COLO829 (cell line): ENCODE measurements at places on chromosomes 2 and 18.
A peak's percentile ranks its signal among the peaks of the same experiment; 100 is the strongest.

- DNase-seq = no peak
These were observed 220.6 kb downstream of the SETBP1 start for GRCh38 chr18:44901283-44901682.

DNA sequence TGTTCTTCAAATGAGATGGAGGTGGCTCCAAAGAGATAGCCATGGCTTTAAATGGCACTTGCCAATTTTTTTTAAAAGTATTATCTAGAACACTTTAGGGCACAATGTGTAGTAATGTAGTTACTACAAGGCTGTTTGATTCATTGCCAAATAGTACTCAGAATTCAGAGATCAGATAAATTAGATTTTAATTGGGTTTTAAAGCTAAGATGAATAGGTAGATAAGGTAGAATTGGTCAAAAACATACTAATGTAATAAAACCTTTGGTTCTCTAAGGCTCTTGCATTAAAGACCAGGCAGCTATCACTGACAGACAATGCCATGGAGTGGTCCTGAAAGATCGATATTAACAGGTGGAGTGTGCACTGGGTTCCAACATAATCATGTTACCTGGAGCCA, 365.9 kb downstream of the LRRTM1 start:
- DNase-seq = no peak

DNA sequence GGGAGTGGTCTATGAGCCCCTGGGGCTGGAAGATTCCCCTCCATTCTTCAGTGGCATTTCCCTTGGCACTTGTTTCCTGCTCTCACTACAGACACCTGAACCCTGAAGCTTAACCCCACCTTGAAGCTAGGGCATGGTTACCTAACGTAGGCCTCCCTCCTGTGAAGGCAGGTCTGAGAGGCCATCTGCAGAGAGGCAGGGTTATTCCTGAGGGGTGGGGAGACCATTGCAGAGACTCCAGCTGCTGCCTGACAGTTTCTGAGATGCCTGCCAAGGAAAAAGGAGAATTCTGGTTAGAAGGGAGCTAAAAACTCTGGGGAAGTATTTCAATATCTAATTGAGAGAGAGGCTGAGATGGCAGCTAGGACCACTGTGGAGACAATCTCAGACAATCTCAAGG, 119.3 kb upstream of the NDUFV2 start:
- no peak for DNase-seq

GRCh38 chr2:213627054-213627710, 342.9 kb downstream of the SPAG16 start:
- DNase-seq = no peak

- no peak for DNase-seq
These were observed 56.9 kb downstream of the MFSD6 start for GRCh38 chr2:190465060-190465459.

DNA sequence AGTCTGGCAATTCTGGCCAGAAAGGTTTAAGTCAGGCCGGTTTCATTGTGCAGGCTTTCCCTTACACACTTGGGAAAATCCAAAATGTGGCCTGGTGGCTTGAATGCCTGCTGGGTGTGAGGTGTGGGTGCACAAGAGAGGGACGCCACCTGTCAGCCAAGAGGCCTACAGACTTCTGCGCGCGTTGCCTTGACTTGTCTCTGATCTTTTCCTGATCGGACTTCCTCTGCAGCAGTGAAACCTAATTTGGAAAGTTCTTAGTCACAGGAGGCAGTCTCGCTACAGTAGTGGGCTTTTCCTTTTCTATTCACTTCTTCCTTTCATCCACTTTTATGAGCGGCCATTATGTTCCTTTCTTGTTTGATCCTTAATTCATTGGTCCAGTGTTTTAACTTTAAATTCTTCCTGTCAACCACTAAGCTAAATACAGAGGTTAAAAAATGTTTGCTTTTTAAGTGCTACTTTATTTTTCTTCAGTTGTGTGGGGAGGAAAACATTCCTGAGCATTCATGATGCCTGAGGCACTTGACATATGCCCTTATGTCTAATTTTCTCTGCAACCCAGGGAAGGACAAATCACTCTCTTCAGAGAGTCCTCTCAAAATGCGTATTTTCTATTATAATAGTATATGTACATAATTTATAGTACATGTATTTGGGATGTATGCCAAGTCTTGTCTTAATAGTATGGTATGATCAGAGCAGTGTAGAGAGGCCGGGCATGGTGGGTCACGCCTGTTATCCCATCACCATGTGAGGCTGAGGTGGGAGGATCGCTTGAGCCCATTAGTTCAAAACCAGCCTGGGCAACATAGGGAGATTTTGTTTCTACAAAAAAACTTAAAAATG, 128.9 kb downstream of the WDSUB1 start:
- DNase-seq = peak; percentile 47

GRCh38 chr18:41370740-41371139, 584.3 kb upstream of the PIK3C3 start:
- no peak for DNase-seq

GRCh38 chr2:237025090-237025865, 60.4 kb upstream of the COPS8 start:
- DNase-seq = no peak

DNA sequence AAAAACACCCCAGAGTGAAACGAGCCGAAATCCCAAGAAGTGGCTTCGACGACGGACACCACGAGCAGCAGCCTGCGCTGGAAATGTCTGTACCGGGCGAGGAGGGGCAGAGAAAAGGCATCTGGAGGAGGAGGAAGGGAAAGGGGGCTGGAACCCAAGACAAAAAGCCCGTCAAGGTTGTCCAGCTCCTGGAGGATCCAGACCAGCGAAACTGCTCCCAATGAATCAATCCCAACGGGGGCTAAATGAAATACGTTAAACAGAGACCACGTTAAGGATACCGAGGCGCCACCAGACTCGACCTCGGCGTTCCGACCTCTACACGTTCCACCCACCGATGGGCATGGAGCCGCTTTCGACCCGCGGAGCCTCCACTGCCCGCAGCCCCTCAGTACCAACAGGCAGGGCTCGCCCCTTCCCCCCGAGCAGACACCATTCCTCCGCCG, 400 bp downstream of the CCDC88A start:
- DNase-seq = no peak

- no peak for DNase-seq
These were observed 5.0 kb downstream of the NTSR2 start for GRCh38 chr2:11665028-11665427.

- no peak for DNase-seq
These were observed 34.9 kb upstream of the HPCAL1 start for GRCh38 chr2:10267551-10268465.

DNA sequence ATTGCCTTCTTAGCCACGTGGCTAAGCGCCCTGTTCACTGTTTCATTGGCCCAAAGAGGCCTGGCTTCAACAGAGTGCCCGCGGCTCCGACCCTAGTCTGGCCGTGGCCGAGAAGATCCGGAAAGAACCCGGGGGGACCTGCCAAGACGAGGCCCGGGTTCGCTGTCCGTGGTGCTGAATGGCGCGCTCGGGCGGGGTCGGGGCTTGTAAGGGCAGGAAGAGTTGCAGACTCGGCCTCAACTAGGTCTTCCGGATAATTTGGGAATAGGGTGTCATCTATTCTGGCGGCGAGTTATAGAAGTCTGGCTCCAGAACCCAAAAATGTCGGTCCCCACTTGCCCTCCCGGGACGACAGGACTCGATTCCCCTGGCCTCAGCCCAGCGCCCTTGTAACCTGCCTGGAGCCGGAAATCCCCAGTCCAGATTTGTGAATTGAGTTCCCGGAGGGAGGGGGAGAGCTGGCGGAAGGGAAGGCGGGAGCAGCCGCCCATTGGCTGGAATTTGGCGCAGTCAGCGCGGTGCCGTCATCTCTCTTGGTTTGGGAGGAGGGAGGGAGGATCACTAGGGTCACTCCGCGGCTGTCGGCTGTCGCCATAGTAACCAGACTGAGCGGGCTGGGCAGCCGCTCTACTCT, 3.5 kb downstream of the CDK5R2 start:
- DNase-seq = peak; percentile 96
